Fibroblast of the aortic adventitia (primary cell): ENCODE measurements at places on chromosomes 5 and 9. TPM values are rescaled to one million over a fixed set of nuclear protein-coding genes. Genes with fewer than 3 reads are reported as not detected.

DNA sequence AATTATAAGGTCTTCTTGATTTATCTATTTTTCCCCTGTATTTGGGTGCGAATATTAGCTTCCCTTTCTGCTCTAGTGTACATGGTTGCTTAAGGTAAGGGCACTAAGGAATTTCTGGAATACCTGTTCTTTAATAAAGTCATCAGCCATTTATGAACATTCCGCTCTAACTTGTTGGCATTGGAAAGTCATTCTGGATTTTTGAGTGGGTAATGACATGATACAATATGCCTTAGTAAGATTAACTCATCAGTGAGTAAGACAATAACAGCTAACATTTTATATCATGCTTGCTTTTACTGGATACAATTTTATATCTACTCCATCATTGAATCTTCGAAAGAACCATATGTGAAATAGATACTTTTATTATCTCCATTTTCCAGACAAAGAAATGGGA is 196.1 kb downstream of the ARRDC3 start:
- DNase-seq: no peak

The SMIM27 gene
- 1.6 and 1.9 TPM in 2 replicates for total RNA-seq

The MOB3B gene
- under 0.01 and 0.25 TPM in 2 replicates for total RNA-seq

DNA sequence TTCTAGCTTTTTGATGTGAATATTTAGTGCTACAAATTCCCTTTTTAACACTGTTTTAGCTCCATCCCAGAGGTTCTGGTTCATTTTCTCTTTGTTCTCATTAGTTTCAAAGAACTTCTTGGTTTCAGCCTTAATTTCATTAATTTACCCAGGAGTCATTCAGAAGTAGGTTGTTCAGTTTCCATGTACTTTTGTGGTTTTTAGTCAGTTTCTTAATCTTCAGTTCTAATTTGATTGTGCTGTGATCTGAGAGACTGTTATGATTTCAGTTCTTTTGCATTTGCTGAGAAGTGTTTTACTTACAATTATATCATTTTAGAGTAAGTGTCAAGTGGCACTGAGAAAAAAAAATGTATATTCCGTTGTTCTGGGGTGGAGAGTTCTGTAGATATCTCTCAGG is 240.1 kb upstream of the RASA1 start:
- DNase-seq: no peak

- no peak for DNase-seq
These were observed 17.6 kb upstream of the CSF1R start for GRCh38 chr5:150103678-150104549.
